NCI-H524 treated with DMSO at 0.1 percent for 48 hours (cell line): ENCODE measurements at places on chromosomes 7 and 10.

- no peak for DNase-seq
Observed at GRCh38 chr7:128795129-128795528, 3.4 kb downstream of the CCDC136 start.

GRCh38 chr10:33022691-33023090 lies 64.7 kb upstream of the ITGB1 start:
- no peak for DNase-seq

DNA sequence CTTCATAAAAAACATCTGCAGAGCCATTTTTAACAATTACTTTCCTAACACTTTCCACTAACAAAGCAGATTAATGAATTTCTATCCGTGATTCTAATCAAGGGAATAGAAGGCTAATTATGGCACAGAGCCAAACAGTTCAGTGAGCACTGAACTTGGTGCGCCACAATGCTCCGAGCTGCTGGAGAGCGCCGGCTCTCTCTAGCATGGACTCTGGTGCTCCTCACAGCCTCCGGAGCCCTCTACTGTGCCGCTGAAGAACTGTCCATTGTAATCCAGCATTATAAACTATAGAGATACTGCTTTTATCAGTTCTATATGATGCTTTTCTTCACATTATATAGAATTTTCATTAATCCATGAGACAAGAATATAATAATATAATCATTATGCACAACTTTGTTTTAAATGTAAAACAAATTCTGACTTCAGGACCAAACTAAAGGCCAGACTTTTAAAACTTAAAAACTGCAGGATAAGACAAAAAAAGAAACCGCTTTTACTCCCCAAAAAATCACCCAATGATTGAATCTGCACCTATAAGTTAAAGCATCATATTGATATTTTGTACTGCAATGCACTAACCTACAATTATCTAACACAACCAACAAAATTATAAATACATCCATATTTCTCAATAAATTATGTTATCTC lies 123.6 kb downstream of the RNF32 start:
- peak; percentile 5 for DNase-seq

DNA sequence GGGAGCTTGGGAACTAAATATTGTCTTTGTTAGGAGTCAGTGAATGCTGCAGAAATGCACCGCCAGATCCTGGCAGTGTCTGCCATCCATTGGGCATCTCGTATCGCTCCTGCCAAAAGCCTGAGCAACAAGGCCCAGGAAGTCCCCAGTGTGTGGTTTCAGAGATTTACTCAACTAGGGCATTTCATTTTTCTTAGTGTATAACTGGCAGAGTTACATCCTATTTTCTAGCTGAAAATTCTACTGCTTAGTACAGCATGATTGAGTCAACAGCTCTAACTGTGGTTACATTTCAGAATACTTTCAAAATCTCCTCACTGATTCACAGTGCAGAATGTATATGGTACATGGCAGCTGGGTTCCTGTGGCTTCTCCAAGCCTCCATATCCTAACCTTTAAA lies 95.8 kb upstream of the CREB5 start:
- no peak for DNase-seq

- DNase-seq = no peak
Observed at GRCh38 chr10:100889546-100889945, 23.2 kb upstream of the SLF2 start.

DNA sequence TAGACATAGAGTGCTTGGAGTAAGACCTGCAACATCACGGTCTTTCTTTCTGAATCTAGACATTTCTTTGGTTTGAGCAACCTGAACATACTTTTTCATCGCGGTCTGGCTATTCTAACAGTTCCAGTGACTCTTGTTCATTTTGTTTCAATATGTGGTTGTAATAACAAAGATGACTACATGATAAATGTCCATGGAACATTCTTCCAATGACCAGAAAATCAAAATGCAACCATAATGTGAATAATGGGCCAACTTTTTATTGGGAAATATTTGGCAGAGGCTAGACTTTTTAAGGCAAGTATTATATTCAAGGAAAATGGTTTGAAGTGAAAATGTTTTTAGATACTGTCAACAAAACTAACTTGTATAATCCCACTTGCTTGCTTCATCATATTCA lies 282.5 kb downstream of the INHBA start:
- no peak for DNase-seq

DNA sequence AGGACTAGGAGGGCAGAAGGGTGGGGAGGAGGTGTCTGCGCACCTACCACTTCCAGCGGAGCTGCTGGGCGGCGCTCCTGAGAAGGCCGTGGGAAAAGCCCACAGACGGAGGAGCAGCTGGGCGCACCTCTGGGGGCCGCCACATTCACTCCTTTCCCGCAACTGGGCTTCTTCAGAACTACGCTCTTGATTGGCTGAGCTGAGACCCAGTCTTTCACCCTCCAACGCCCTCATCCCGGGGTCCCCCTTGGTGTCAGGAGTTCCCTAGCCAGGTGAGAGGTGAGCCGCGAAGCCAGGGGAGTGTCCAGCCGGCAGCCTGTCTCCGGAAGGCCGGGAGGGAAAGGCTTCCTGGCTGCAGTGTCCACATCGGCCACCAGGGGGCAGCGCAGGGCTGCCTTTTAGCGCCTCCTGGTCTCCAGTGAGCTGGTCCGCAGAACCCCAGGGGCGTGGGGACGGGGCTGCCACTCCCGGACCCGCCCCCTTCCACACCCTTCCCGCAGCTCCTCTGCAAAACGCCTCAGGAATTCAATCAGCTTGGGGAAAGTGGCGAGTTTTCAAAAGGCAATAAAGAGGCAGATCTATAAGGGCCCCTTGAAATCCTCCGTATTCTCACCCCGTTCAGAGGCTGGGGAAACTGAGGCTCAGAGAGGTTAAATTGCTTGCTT lies 98.8 kb downstream of the CHST15 start:
- DNase-seq = no peak

- no peak for DNase-seq
Observed at GRCh38 chr10:28359334-28359733, 56.5 kb upstream of the MPP7 start.

GRCh38 chr7:121824276-121824675 lies 48.7 kb upstream of the PTPRZ1 start:
- DNase-seq = no peak

DNA sequence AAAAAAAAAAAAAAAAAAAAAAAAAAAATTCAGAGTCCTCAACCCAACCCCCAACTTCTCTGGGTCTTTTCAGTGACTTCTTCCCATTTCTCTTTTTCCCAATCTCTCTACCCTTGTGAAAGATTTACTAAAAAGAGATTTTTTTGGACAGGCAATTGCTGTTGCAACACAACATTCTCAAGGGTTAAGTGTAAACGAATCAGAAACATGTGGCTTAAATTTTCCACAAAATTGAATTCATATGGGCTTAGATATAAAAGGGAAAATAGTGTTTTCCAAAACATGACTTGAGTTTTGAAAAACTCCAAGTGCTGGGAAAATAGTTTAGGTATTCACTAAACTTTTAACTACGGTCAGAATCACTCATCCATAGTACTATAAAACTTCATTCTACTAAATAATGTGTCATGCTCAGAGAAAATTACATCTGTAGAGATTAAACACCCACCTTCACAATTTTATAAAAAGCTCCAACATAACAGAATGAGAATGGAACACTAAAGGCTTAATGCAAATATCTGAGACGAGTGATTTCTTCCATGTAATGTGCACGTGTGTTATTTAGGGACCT lies 643.1 kb downstream of the PARD3 start:
- no peak for DNase-seq

GRCh38 chr7:131011976-131012375 lies 278.0 kb upstream of the KLF14 start:
- no peak for DNase-seq

DNA sequence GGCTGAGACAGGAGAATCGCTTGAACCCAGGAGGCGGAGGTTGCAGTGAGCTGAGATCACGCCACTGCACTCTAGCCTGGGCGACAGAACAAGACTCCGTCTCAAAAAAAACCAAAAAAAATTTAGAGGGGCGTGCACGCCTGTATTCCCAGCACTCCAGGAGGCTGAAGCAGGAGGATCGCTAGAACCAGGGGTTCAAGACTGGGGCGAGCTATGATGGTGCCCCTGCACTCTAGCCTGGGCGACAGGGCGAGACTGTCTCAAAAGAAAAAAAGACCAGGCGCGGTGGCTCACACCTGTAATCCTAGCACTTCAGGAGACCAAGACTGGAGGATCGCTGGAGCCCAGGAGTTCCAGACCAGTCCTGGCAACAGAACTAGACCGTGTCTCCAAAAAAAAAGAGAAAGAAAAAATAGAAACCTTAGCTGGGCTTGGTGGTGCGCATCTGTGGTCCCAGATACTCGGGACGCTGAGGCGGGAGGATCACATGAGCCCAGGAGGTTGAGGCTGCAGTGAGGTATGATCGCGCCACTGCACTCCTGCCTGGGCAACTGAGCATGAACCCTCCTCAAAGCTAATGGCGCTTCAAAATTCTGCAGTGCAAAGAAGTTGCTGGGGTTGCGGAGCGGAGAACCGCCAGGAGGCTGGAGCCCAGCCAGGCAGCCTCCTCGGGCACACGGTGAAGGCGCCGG lies 382 bp upstream of the MBLAC1 start:
- DNase-seq = no peak

DNA sequence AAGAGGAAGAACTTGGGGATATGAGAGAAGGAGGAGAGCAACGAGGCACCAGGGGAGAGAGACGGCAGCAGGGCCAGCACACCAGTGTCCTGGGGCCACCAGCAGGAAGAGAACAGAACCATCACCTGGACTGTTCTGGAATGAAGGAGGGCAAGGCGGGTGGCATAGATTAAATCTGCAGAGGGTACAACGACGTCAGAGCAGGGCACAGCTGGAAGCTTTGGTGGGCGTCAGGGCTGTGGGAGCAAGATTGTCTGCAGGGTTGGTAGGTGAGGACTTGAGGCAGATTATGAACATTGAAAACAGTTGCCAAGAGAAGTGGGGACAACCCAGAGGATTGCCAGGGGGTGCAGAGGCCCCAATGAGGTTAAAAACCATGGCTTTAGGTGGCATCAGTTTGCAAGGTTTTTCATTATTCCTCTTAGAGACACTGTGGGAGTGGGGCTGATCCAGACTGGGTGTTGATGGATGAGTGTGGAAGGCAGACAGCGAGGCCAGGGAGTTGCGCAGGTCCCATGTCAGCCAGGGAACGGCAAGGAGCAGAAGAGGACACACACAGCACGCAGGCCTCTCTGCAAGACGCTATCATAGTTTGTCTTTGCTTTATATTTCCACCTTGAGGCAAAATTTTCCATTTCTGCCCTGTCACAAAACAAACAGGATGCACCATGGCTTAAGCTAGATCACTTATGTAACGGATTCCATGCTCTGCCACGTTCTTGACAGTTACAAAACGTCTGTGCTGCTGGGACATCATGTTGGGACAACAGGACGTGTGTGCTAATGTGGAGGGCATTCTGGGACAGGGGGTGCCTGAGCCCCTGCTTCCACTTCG lies 52.5 kb upstream of the LEP start:
- DNase-seq = no peak

- no peak for DNase-seq
Observed at GRCh38 chr10:132666705-132667341, 119.1 kb downstream of the NKX6-2 start.

GRCh38 chr7:25727446-25727845 lies 424.6 kb upstream of the NFE2L3 start:
- DNase-seq = no peak

DNA sequence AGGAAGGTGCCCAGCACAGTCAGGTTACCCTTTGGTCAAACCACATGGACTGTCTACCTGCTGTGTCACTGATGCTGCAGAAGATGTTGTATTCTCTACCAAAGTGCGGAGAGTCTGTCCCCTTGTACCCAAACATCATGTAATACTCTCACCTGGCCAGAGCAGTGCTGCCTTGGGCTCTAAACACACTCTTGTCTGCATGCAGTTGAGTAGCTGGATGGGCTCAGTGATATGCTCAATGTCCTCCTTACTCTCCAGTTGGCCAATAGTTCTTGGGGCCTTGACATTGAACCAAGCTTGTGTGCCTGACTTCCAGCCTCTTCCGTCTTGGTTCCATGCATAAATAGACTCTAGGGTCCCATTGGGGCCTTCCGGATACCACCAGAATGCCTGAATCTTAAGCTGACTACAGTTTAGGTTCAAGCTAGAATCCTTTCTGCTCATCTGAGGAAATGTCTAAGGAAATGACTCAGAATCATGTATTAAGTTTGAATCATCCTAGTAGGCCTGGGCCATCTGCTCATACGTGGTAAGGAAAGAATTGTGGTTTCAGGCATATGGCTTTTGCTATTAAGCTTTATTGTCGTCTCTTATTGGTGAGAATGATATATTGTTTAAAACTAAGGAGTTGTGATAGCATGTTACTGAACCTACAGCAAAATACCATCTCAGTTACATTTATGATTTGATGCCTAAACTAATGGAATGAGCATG lies 118.0 kb downstream of the OTUD1 start:
- DNase-seq = no peak

DNA sequence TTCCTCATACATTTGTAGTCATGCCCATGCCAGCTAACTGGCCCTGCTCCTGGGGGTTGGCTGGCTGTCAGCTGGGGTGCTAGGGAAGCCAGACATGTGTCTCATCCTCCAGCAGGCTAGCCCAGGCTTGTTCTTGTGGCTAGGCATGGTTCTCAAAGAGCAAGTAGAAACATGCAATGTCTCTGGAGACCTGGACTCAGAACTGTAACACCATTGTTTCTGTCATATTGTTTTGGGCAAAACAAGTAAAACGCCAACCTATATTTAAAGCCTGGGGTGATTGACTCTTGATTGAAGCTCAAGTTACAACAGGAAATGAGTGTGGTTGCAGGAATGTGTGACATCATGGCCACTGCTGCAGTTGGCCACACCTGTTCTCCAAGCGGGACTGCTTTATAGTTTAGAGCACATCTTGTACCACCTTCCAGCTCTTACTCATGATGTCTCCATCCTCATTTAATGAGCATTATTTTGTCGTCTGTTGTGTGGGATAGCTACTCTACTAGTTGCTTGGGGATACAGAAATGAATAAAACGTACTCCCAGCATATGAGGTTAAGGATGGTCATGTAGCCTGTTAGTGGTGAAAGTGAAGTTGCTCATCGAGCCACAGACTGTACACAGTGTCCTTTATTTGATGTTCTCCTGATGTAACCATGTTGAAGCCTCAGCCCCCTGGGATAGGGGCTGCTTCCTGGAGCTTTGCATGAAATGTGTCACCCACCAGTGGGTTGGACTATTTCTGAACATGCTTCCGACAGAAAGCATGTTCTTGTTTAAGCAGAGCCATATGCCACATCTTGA lies 168.4 kb downstream of the SORCS3 start:
- DNase-seq = no peak

DNA sequence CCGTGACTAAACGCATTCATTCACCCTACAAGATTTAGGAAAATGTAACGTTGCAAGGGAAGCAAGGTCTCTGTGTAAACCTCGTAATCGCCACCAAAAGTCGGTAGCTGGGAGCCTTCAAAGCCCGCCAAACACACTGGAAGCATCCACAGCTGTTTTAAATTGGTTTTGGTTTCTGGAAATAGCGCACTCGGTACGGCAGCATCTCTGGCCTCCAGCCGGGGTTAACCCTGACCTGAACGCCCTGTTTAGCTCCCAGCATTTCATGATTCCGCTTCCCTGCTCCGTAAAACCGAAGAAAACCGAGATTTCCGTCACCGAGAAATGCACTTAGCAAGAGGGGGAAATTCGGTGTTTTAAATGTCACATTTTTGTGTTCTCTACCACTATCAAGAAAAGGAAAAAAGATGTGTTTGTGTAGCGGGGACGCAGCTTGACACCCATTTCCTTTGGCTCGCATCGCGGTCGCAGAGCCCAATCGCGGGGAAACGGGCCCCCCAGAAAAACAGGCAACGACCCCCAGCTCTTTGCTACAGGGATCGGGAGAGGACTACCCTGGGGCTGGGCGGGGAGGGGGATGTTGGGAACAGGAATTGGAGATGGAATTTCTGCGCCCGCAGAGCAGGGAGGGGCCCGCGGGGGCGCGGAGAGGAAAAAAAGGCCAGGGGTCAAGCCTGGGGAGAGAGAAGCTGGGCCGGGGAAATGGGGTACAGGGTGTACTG lies 646 bp downstream of the SGCE start:
- no peak for DNase-seq

- no peak for DNase-seq
Observed at GRCh38 chr7:138538518-138538917, 78.5 kb downstream of the TRIM24 start.
